ENCODE measurements at places on chromosomes 2 and 18. TPM values are rescaled to one million over a fixed set of nuclear protein-coding genes. Genes with fewer than 3 reads are reported as not detected.

The FHL2 gene
- total RNA-seq: 363 TPM

DNA sequence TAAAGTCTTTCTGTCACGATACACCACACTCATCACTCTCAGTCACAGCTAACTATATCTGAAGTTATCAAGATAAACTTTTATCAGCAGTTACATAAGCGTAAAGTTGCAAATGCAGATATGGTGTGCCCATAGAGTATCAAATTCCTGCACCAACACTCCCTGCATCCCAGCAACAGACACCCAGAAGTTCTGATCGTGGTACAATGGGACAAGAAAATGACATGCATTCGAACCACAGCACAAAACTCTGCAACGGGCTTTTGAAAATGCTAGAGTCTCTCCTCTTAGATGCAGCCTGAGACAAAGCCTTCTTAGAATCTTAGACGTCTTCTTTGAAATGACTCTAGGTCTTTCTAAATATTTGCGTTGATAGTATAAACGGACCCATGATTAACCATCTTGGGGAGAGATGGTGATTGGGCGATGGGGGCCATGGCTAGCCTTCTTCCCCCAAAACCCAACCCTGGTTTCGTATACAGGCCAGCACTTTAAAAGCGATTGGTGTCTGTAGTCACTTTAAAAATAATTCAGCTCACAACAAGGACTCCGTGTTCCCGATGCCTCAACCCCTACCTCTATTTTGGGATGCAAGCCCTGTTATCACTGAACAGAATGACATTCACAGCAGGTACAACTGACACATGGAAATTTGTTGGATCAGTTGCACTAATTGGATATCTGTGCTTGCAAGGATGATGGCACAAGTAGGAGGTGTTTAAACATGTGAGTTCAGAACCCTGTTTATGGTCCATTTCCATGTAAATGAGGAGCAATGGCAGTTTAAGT lies 286.6 kb downstream of the MYT1L start:
- DNase-seq: no peak

DNA sequence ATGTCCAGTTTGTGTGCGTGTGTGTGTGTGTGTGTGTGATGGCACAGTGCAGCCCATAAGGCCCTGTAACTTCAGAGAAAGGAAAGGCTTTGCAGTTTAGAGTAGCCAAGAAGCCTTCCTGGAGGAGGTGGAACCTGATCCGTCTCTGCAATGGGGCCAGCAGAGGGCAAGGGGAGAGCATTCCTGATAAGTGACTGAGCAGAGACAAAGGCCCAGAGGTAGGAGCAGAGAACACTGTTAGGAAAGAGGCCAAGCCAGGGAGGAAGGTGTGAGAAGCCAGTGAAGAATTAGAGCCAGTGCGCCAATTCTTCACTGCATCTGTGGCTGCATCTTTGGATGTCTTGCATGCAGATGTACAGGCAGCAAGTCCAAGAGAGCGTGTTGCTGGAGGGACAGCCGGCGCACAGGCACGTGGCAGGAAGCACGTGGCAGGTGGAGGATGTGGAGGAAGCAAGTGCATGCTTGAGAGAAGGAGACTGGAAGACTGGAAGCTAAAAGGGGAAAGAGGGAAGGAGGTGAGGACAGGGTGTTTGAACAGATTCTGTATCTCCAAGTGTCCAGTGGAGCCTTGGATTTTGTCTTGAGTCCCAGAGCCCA lies 196.3 kb downstream of the CTIF start:
- peak; percentile 37 for DNase-seq

- no peak for DNase-seq
Observed at GRCh38 chr2:112109278-112109677, 28.9 kb upstream of the FBLN7 start.

The TXNL1 gene
- 64.9 TPM for total RNA-seq

DNA sequence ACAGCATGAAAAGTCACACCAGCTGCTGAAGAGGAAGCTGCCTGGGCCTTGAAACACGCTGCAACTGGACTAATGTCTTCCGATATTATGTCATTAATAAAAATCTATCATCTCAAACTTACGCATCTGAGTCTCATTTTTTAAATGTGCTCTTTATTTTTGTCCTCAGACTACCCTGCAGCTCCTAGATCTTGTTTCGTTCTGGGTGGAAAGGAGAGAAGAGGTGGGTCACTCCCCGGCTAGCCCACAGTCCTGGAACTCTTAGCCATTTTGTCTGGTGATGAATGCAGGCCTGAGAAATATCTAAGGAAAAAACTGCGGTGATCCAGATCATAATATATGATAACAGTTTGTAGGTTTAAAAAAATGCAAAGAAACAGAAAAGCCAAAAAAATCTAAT lies 73.3 kb downstream of the TXNL1 start:
- no peak for DNase-seq

The KCNJ3 gene
- not detected for total RNA-seq

The MC5R gene
- total RNA-seq: not detected

DNA sequence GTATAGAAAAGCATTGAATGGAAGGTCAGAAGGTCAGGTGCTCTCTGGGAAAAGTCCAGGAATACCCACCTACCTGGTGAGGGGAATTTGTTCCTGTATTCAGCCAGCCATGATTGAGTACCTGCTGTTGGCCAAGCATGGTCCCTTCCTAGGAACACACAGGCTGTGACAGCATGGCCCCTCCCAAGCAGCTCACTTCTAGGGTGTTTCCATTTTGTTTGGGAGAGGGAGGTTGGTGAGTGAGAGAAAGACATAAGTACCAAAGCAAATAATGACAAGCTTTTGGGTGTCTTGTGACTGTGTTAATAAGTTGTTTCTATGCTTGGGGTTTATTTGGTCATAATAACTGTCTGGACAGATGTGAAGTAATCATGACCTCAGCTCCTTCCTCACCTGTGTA lies 46.3 kb downstream of the CABLES1 start:
- DNase-seq: no peak

- DNase-seq: no peak
Observed at GRCh38 chr18:13290856-13291271, 72.3 kb downstream of the LDLRAD4 start.

- no peak for DNase-seq
Observed at GRCh38 chr2:58875436-58875835, 634.3 kb upstream of the FANCL start.

The MYO1B gene
- 165 TPM for total RNA-seq
